Tibial artery (tissue), 4 donors: ENCODE measurements at places on chromosomes 2 and 18.

- no peak for DNase-seq
Measured at GRCh38 chr2:27915191-27915590, 24.7 kb downstream of the BABAM2 start.

GRCh38 chr2:84816426-84817026 lies 64.4 kb downstream of the TRABD2A start:
- no peak for DNase-seq

DNA sequence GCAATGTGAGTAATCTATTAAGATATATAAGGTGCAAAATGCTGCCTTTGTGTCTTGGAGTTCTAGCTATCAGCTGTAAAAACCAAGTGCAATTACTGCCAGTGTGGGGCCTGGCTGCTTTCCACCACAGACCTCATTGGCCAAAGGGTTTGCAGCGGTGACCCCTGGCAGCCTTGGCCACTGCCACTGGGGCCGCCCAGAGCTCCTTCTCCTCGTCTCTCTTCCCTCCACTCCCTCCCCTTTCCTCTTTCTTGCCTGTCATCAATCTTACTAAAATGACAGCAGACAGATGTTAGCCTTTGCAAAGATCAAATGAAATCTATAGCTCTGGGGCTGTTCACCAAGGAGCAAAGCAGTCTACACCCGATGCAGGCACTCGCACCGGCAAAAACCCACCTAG lies 986.3 kb downstream of the BCL11A start:
- no peak for DNase-seq

DNA sequence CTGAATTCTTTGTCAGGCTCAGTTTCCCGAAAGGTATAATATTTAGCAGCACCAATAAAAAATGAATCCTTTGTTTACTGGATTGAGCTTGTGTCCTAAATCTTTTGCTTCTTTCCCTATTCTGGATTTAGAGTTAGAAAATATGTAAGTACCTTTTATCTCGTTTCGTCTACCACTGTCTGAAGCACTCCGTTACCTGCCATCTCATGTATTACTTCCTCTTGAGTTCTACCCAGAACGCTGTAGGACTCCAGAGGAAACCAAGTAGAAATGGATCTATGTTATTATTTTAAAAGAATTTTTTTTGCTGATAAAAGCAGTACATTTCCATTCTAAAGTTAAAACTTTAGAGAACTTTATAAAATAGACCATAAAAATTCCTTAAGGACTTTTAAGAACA lies 13.5 kb downstream of the ANKRD12 start:
- no peak for DNase-seq

- no peak for DNase-seq
Measured at GRCh38 chr18:57819119-57819518, 16.0 kb upstream of the ATP8B1 start.

DNA sequence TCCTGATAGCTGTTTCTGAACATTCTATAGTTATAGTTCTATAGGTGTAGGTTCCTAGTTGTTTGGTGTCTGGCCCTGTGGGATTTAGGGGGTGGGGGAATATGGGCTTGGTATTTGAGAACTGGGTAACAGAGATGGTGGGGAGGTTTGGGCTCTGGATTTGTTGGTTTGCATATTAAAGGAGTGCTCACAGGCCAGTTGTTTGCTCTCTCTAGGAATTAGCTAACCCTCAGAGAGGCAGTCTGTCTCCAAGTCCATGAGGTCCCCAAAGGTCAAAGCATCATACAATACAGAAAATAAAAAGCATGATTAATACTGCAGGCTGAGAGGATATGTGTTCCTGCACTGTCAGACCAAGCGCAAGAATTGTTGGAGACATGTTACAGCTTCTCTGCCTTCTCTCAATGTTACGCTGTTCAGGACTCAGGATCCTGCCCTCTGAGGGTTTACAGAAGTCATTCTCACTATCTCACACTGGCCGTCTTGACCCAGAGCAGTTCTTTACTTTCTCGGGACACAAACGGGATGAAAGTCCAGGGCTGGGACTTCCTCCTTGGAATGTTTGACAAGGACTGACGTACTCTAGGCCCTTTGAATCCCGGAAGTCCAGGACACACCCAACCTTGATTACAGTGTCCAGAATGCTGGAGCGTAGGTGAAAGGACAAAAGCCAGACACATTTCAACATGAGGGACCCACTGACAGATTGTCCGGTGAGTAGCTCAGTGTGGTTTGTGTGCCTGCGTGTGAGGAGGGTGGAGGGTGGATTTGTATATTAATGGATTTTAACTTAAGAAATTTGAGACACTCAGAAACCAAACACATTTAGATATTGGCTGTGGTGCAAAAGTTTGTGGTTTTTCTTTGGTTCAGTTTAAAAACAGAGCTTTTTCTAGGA lies at the start of gene NOSTRIN:
TSS of gene NOSTRIN (plus strand) at position 677 of the 898 bp plus-strand sequence. CDS start at position 687, 10 bp downstream.
- no peak for DNase-seq

DNA sequence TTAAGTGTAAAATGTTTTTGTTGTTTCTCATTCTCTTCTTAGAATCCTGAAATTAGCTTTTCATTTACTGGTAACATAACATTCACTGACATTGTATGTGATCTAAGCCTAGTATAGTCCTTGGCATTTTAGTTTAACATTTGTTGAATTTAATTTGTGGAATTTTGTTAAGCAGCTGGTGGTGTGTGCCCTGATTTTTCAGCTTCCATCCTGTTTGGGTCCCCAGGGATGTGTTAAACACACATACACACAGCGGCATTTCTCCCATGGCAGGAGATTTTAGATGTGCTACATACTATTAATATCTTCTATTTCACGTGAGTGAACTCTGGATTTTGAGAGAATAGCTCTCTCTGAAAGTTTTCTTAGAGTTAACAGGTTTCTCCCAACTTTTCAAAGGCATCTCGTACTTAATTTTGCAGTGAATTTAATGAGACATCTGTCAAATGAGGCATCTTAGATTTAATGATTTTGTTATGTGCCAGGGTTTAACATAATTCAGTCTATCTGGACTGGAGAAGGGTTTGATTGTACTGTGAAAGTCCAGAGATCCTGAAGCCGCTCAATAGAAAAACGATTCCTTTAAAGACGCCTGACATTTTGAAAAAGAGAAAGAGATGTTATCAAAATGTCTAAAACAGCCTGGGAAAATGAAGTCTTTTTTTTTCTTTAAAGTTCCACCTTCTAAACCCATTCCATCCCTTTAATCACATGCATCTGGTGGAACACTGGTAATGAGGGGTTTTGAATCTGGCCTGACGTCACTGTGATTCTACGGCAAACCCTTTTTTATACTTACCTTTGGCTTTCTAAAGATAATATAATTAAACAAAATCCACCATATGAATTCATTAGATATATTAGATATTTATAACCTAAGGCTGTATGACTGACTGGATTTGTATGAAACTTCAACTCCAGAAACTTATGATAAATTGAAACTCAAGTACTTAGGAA lies 6.8 kb downstream of the PHLPP1 start:
- no peak for DNase-seq

DNA sequence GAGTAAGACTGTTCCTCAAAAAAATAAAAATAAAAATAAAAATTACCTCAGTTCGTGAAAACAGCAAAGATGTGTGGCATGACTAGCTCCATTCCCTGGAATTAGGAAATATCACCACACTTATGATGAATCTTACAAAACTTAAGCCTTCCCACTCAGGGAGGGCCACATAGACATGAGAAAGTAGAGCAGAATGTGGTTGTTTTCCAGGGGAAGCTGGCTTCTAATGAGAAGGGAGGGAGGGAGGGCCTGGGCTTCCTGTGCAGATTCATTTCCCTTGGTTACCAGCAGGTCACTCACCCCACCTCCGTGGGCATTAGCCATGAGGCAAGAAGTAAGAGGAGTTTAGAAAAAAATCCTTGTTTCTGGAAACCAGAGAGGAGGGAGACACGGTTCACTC lies 95.9 kb upstream of the RMDN2 start:
- DNase-seq: peak; percentile 72

DNA sequence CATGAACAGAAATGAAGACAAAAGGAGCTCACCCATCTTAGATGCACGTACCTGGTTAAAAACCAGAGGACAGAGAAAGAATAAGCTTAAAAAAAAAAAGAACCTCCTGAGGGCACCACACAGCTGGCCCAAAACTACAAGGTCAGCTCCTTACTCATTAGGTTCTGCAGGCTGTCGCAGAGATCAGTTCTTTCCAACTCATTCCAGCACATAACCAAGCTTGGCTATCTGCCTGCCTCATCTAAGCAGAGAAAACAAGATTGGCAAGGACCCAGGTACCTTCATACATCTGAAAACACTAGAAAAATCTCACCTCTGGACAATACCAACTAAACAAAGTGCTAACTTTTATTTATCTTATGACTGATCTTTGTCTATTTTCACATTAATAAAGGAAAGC lies 89.9 kb downstream of the NOL10 start:
- DNase-seq: no peak

DNA sequence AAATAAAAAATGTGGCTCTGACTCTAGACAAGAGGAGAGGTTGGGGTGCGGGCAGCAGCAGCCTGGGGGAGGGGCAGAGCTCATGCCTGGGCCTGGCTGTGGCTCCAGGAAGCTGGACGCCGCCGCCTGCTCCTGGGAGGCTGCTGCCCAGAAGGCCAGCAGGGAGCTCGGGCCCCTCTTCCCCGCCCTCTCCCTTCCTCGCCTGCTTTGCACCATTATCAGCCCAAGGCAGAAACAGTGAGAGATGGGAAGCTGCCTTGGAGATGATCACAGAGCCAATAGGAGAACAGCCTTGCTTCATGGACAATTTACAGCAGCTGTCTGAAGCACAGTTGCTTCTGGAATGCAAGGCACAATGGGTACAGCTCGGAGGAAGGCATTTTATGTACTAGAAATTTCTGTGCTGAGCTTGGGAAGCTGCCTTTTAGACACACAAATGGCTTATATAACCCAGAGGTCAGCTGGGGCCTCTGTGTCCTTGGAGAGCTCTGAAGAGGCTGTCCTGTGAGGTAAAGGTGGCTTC lies 55.3 kb upstream of the AFF3 start:
- peak; percentile 87 for DNase-seq

GRCh38 chr2:75023666-75024455 lies 65.4 kb downstream of the POLE4 start:
- no peak for DNase-seq

DNA sequence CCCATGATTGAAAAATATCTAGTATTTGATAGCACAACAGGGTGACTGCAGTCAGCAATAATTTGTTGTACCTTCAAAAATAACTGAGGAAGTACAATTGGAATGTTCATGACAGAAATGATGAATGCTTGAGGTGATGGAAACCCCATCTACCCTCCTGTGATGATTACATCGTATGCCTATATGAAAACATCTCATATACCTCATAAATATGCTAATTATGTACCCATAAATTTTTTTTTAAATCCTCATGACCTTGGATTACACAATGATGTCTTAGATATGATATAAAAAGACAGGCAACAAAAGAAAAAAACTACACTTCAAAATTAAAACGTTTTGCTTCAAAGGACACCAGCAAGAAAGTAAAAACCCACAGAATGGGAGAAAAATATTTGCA lies 1.4 kb upstream of the POLR1B start:
- DNase-seq: no peak

DNA sequence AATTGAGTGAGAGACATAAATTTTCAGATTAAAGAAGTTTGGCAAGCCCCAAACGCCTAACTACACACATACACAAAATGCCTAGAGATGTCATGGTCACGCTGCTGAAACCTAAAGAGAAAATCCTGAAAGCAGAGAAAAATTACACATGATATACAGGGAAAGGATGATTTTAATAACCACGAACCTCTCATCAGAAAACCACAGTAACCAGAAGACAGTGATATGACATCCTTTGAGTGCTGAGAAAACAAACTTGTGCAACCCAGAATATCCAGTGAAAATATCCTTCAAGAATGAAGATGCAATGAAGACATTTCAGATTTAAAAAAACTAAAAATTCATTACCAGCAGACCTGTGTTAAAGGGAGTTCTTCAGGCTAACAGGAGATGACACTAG lies 122.4 kb upstream of the LMAN1 start:
- no peak for DNase-seq

DNA sequence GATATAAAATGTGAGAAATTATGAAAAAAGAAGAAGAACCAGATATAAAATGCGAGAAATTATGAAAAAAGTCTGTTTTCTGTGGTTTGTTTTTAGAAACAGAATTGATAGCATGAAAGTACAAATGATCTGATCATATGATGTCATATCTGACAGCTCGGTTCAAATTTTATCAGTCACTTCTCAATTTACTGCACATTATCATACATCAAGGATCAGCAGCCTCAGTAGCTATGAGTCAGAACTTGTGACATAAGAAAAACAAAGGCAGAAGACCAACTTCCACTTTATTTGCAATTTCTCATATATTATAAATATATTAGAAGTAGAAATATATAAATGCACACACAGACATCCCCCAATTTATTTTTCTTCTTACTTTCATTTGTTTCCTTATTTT lies 634.0 kb downstream of the LRP1B start:
- DNase-seq: no peak

- peak; percentile 28 for DNase-seq
Measured at GRCh38 chr2:37377187-37377532, 32.7 kb downstream of the QPCT start.

- no peak for DNase-seq
Measured at GRCh38 chr2:40823478-40823877, 371.6 kb upstream of the SLC8A1 start.

GRCh38 chr18:24913507-24914170 lies 438.3 kb downstream of the ZNF521 start:
- DNase-seq: no peak

GRCh38 chr2:209960676-209961630 lies 41.5 kb upstream of the RPE start:
- no peak for DNase-seq

GRCh38 chr18:78625847-78626246 lies 353.8 kb upstream of the SALL3 start:
- no peak for DNase-seq

DNA sequence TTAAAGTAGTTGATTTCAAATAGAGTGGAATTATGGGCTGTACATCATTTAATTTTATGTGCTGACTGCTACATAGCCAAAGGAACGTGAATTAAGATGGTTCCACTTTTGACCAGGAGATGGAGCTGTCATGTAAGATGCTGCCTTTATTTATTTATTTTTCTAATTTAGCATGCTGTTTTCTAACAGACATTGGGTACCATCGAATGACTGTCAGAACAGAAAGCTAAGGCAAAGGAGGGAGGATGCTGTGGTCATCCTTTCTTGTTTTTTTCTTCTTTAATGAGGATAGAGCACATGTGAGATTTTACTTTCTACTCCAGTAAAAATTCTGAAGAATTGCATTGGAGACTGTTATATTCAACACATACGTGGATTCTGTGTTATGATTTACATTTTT lies at the start of gene SCN2A:
TSS of gene SCN2A (plus strand) at position 185 of the 400 bp plus-strand sequence. CDS start 56,410 bp downstream, outside the sequence.
- DNase-seq: no peak

DNA sequence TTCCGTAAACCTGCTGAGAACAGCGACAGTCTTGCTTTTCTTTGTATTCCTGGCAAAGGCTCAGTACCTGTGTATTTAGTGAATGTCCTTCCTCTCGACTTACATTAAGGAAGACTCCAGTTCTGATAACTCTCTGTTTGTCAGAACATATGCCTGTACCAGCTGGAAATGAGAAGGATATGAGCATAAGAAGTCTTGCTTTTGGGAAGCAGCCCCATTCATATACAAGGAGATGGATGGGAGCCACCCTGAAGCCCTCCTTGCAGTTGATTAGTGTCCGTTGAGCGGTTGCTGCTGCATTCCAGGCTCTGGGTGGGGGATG lies 59.8 kb downstream of the SH3BP4 start:
- DNase-seq: no peak
